ENCODE measurements at places on chromosomes 4 and X.

GRCh38 chr4:3021627-3022026 is 52.7 kb downstream of the HTT-AS start:
- no peak for DNase-seq

DNA sequence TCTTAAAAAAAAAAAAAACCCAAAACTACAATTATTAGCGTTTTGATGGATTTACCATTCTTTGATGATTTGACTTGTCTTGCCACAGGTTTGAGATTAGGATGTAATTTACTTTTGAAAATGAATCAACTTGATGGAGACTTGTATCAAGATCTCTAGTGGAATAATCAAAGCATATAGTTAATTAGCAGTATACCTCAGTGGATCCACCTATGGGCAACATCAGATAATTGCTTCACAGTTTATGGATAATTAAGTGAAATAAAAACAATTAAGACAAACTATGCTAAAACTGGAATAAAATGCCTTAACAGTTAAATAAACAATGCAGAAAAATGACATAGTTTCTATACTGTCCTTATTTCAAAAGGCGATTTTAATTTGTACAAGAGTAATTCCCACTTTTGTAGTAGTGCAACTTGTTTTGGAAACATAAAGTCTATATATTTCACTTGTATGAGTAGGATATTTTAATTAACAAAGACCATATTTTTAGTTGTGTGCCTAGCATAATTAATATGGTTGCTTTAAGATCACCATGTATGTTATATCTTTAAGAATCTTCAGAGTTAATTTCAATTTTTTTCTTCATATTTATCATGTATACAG is 4.2 kb downstream of the CPEB2 start:
- no peak for DNase-seq

DNA sequence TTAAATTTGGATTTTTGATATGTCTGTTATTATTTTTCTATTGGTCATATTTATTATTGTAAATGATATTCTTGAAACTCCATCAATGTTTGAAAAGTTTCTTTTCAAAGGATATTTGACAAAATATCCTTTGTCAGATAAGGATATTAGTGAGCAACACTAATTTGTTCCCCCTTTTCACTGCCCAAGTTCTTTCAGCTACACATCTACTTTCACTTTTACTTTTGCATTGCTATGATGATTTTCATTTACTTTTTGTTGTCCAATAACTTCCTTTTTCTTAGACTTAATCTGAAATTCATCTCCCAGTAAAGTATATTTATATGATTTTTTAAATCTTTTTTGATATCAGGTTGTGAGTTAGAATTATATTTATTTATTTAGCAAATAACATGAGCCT is 542.3 kb upstream of the ADGRL3 start:
- DNase-seq = no peak

GRCh38 chr4:97978791-97979488 is 164.3 kb downstream of the STPG2 start:
- DNase-seq = no peak

GRCh38 chr4:167185465-167185864 is 48.8 kb downstream of the SPOCK3 start:
- DNase-seq = no peak

- peak; percentile 53 for DNase-seq
Measured at GRCh38 chrX:129769467-129770154, 10.1 kb upstream of the SASH3 start.

DNA sequence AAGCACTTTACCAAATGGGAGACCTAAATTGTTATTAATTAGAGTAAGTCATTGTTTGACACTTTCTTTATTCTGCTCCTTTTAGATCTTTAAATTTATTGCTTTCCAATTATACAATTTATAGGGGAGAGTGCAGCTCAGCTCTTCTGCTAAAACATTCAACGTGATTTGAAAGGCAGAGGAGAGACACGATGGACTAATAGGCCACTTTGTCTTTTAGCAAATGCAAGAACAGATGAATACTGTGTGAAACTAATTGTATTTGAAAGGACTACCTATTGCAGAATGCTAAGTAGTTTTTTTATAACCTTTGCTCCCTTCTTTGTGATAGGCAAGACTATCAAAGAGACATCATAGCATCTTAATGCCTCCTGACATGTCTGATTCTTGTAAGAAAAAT is 320.4 kb upstream of the KLF3 start:
- DNase-seq = no peak

All from activated CD4-positive, alpha-beta T cell treated with anti-CD3 and anti-CD28 coated beads, Interleukin-2, amount 50 U/mL, for 24 hours (primary cell).